GM23248 (cell line): ENCODE measurements at places on chromosomes 3 and 15.
A peak's percentile ranks its signal among the peaks of the same experiment; 100 is the strongest.

DNA sequence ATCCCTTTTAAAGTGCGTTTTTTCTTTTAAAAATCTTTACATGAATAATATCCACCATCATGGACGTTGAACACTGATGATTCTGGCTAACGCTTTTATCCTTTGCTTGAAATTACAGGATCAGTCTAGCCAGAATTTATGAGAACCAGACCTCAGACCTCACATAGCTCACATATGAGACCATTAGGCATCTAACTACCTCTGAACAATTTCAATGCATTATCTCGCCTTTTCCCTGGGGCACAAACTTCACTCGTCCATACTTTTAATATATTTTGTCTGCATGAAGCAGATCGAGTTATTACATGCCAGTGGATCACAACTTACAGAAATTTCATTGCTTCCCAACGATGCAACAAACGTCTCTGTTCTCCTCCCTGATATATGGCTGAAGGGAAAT, 105.6 kb downstream of the MEIS2 start:
- DNase-seq: no peak

DNA sequence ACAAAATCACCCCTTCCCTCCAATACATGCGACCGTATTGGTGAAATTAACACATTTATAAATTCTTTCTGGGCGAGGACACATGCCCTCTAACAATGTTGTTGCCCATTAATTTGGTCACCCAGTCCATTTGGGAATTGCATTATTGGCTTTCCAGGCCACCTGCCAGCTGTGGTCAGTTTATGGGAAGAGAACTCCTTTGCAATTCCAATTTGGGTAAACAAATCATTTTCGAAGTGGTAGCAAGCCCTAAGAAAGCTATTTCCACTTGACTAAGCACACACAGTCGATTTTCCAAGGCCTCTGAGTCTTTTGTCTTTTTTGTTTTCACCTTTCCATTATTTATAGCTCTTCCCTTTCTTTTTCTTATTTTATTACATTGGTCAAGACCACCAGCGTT, 362.3 kb upstream of the RGMA start:
- no peak for DNase-seq

- DNase-seq: peak; percentile 77
Measured at GRCh38 chr15:29815000-29815710, 7.1 kb downstream of the TJP1 start.

DNA sequence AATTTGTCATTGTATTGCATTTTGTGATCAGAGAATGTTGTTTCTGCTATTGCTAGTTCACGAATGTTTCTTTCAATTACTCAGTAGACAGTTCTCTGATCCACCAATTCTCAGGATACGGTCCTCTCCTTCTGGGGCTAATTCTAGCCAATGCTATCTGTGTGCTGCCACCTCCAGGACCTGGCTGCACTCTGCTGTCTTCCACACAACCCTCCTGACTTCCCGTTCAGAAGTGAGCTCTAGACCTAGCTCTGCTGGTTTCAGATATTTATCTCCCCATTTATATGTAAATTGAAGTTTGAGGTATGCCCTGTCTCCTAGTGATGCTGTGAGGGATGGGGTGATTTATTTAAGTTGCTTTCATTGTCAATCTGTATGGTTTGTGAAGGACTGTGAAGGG, 21.7 kb upstream of the UBL7 start:
- peak; percentile 11 for DNase-seq

DNA sequence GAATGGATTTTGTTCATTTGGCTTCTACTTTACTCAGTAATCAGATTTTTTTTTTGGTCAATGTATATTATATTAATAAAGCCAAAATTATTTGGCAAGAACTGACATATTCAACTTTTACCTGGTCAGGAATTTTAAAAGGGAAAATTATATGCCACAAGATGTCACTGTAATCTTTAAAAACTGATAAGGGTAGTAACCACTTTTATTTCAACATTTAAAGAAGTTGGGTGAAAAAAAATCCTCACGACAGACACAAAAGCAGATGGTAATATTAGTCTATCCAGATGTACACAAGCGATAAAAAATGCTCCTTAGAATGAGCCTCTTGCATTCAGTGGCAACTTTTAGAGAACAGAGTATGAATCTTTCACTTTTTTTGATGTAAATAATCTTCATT, 101.9 kb downstream of the SERPINI1 start:
- DNase-seq: no peak

DNA sequence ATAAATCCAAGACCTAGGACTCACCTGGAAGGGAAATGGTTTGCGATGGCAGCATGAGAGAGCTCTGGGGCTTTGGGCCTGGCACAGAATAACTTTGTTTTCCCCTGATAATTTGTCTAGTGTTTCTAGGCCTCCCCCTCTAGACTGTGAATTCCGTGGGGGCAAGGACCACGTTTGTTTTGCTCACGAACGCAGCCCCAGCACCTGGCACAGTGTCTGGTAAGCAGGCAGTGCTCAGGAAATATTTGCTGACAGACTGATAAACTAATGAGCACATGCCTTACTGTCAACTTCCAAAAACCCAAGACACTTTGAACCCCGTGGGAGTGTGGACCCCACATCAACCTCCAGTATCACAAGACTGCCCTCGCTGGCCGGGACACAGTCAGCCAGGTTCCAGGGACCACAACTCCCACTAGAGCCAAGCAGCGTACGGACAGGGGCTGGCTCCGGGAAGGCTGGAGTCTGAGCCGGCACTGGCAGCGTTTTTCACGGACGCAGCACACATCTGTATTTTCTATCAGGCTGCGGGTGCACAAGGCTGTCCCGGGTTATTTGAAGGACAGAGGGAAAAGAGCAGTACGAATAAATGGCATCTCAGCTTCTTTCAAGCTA, 146.5 kb downstream of the XXYLT1 start:
- DNase-seq: no peak

DNA sequence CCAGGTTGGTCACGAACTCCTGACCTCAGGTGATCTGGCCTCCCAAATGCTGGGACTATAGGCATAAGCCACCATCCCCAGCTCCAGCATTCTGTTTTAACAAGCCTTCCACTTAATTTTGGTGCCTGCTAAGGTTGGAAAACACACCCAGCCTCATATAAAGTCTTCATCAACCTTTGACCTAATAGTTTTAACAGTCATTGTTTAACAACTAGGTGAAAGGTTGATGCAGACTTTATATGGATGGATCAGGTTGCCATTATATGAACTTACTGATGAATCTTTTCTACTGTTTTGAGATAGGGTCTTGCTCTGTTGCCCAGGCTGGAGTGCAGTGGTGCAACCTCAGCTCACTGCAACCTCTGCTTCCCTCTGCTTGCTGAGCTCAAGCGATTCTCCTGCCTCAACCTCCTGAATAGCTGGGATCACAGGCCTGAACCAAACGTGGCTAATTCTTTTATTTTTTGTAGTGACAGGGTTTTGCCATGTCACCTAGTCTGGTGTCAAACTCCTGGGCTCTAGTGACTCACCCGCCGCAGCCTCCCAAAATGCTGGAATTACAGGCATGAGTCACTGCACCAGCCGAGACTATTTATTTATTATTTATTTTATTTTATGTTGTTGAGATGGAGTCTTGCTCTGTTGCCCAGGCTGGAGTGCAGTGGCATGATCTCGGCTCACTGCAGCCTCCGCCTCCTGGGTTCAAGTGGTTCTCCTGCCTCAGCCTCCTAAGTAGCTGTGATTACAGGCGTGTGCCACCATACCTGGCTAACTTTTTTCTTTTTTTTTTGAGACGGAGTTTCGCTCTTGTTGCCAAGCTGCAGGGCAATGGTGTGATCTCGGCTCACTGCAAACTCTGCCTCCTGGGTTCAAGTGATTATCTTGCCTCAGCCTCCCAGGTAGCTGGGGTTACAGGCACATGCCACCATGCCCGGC, 3.1 kb upstream of the RPAP1 start:
- DNase-seq: peak; percentile 85

GRCh38 chr3:177135841-177136492, 61.3 kb downstream of the TBL1XR1 start:
- DNase-seq: no peak

- peak; percentile 55 for DNase-seq
Measured at GRCh38 chr3:149122721-149123578, 6.5 kb upstream of the HPS3 start.

GRCh38 chr3:55673764-55674163, 186.7 kb upstream of the WNT5A start:
- DNase-seq: no peak

DNA sequence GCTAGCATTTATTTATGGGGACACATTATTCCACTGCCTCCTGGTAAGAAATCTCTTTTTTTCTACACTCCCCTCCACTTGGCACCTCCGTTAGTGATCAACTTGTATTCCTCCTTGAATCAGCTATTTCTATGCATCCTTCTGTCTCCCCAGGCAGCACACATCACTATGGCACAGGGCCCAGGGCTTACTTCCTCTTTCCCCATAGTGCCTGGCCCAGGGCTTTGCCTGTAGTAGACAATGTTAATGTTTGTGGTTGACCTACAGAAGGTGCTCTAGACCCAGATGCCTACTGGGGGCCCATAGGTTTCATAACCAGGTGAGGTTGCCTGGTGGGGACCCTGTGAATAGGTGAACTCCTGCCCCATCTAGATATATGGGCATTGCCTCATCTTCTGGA, 44.9 kb downstream of the EPHB1 start:
- DNase-seq: no peak

GRCh38 chr15:34616613-34617012, 33.2 kb upstream of the GOLGA8B start:
- DNase-seq: peak; percentile 67

- DNase-seq: peak; percentile 63
Measured at GRCh38 chr3:187130346-187131066, 8.8 kb downstream of the RPL39L start.

- no peak for DNase-seq
Measured at GRCh38 chr3:165658027-165658426, 179.2 kb downstream of the BCHE start.

- peak; percentile 75 for DNase-seq
Measured at GRCh38 chr15:60590935-60591495, 112.1 kb upstream of the ICE2 start.

- peak; percentile 89 for DNase-seq
Measured at GRCh38 chr3:149969940-149970715, 567 bp downstream of the PFN2 start.

DNA sequence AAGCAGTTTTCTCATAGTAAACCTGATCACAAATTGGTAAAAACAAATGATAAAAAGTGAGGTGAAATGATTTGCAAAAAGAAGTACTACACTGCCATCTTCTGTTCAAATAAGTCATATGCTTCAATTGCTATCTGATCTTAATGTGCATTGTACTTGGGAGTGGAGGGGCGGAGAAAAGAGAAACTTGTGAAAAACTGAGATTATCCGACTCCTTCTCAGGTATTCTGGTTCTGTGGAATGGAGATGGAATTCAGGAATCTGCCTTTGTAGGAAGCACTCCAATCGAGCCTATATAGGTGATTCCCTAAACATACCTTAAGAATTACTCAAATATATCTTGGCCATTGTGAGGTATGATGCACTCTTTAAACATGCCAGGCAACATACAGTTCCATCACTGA, 180.6 kb downstream of the CHL1 start:
- peak; percentile 48 for DNase-seq

- peak; percentile 91 for DNase-seq
Measured at GRCh38 chr15:44087578-44088465, 107.2 kb downstream of the FRMD5 start.

DNA sequence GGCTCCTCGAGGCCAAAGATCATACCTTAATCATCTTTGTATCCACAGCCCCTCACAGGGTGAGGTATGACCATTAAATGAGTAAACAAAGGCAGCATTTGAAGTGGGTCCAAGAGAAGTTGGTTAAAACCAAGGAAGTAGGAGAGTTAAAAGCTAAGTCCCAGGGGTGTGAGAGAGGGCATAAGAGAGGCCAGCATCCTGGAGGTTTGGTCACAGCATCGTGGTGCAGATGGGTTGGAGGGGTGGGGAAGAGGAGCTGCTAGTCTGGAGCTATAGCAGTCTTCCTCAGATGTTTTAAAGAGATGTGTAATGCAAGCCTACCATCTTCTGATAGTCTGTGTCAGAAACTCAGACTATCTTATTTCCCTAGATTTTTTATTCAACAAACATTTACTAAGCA, 155.2 kb downstream of the GHSR start:
- DNase-seq: no peak

- no peak for DNase-seq
Measured at GRCh38 chr3:34364335-34364734, 565.9 kb downstream of the PDCD6IP start.

DNA sequence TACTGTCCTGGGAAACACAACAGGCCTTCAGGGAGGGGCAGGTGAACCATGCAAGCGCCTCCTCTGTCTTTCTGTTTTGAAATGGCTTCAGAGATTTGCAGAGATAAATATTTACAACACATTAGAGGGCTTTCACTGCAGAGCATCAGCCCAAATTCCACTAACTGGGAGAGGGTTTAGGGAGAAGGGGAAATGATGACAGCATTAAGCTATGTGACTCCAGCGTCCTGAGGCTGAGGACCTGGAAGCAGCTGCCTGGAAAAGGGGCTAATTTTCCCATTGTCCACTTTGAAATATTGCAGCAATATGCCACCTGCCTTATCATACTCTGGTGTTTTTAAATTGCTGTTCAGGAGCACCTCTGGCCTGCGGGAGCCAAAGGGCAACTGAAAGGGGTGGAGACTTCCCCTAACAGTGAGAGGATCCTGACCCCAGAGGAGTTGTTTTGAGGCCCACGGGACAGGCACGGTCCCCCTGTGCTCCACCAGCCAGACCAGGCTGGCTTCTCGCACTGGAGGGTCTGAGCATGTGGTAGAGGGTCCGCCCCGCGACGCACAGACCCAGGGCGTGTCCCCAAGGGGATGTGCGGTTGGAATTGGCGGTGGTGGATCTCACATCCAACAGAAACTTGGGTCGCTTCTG, 110.6 kb downstream of the XXYLT1 start:
- DNase-seq: peak; percentile 67

- no peak for DNase-seq
Measured at GRCh38 chr3:12830785-12831156, 10.6 kb downstream of the RPL32 start.

GRCh38 chr3:56711344-56711743, 28.3 kb upstream of the TASOR start:
- no peak for DNase-seq

GRCh38 chr15:78129751-78130287, 1.4 kb downstream of the CIB2 start:
- DNase-seq: no peak

DNA sequence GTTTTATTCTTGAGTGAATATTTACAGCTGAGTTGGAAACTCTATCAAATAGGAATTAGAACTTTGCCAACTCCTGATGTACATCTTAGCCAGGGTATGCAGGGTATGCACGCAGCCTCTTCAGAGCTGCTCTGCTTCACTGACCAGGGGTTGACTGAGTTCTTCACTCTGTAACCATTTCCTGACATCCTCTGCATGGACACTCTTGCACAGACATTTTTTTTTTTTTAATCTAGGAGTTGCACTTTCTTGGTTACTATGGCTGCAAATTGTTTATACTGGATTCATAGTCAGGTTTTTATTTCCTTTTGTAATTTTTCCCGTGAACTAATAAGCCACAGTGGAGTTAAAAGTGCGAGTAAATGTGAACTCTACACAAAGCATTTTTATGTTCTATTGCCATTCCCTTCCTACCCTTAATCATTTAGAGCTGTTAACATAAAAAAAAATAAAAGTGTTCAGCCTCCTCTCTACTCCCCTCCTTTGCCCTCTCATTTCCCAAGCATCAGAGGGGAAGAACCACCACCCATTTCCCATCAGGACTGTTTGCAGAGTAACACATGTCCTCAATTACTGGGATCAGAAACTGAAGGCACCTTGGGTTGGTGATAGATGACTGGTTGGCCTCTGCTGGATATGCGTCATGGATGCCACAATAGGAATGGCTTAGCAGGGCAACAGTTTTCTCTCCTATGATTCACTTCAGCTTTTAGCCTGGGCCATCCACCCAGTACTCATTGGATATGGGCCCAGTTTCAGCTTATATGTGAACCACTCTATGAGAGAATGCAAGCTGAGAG, 54.0 kb downstream of the DUT start:
- peak; percentile 99 for DNase-seq

- no peak for DNase-seq
Measured at GRCh38 chr3:156525808-156526207, 29.1 kb downstream of the SSR3 start.
